ENCODE measurements at places on chromosomes 16 and 17.
A peak's percentile ranks its signal among the peaks of the same experiment; 100 is the strongest.

DNA sequence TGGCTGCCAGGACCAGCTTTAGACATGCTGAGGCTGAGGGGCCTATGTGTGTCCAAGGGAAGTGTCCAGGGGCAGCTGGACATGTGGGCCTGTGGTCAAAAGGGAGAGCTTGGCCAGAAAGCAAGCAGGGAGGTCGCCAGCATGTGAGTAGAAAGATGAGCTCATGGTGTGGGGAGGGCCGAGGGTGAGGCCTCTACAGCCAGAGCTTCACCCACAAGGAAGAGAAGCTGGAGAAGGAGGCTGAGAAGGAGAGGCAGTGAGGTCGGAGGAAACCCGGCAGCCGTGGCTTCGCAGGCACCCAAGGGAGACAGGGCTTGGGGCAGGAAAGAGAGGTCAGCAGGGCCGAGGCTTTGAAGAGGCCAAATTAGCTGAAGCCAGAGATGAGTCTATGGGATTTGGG lies 4.0 kb upstream of the HSD11B2 start:
- no peak for DNase-seq

GRCh38 chr17:27778183-27778582 lies 22.1 kb downstream of the NOS2 start:
- no peak for DNase-seq

- no peak for DNase-seq
These were observed 25.4 kb upstream of the HELZ start for GRCh38 chr17:67270416-67270815.

DNA sequence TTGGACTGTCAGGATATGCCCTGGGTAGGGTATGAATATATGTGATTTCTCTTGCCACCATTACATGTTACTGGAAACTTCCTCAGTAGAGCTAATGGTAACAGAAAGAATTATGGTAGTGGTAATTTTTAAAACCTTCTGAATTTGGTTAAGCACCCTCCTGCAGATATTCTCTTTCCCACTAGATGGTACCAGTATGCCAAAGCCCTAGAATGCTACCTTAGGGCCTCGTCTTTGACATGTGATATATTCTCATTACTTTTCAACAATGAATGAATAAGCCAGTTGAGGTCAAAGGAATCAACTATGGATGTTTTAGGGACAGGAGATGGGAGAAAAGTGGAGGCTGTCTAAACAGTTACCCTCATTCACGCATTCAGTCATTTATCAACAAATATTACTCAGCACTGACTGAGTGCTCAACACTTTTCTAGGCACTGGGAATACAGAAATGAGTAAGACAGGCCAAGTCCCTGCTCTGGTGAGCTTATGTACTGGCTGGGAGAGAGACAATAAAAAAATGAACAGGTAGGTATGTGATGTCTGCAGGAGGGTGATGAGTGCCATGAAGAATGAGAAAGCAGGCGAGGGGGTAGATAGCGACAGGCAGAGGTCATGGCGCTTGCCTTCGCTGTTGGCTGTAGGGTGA lies 14.7 kb downstream of the CDH13 start:
- DNase-seq: no peak

- no peak for DNase-seq
These were observed 11.6 kb downstream of the ZFPM1 start for GRCh38 chr16:88464447-88465318.

DNA sequence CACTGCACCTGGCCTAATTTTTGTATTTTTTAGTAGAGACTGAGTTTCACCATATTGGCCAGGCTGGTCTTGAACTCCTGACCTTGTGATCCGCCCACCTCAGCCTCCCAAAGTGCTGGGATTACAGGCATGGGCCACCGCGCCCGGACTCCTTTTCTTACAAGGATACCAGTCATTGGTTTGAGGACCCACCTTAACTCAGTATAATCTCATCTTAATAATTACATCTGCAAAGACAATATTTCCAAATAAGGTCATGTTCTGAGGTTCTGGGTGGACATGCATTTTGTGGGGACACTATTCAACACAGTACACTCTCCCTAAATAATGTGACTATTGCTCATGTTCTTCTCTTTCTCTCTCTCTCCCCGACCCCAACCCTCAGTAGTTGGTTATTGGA lies 63.7 kb downstream of the ERCC4 start:
- no peak for DNase-seq

- DNase-seq: no peak
These were observed 4.9 kb upstream of the CBX4 start for GRCh38 chr17:79843816-79844800.

- DNase-seq: no peak
These were observed 62.4 kb downstream of the STX8 start for GRCh38 chr17:9513266-9513665.

- DNase-seq: no peak
These were observed 28.2 kb downstream of the LAT start for GRCh38 chr16:29012913-29013553.

GRCh38 chr16:66774981-66775380 lies 23.6 kb upstream of the DYNC1LI2 start:
- no peak for DNase-seq

GRCh38 chr16:72566174-72566573 lies 394.2 kb upstream of the PMFBP1 start:
- no peak for DNase-seq

DNA sequence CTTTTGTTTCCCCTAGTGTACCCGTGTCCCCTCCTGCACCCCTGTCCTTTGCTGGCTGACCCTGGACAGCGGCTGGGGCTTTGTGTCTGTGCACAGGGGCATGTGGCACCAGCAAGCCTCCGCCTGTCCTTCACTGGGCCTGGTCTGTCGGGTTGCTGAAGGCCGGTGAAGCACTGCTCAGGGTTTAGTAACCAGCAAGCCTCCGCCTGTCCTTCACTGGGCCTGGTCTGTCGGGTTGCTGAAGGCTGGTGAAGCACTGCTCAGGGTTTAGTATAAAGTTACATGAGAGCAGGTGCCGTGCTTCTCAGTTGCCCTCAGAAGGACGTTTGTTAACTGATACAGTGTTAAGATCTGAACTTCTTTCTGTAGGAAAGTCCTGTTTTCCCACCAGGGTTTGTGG lies 33.8 kb downstream of the DEF8 start:
- no peak for DNase-seq

GRCh38 chr17:27545562-27546229 lies 85.3 kb upstream of the LGALS9 start:
- DNase-seq: no peak

DNA sequence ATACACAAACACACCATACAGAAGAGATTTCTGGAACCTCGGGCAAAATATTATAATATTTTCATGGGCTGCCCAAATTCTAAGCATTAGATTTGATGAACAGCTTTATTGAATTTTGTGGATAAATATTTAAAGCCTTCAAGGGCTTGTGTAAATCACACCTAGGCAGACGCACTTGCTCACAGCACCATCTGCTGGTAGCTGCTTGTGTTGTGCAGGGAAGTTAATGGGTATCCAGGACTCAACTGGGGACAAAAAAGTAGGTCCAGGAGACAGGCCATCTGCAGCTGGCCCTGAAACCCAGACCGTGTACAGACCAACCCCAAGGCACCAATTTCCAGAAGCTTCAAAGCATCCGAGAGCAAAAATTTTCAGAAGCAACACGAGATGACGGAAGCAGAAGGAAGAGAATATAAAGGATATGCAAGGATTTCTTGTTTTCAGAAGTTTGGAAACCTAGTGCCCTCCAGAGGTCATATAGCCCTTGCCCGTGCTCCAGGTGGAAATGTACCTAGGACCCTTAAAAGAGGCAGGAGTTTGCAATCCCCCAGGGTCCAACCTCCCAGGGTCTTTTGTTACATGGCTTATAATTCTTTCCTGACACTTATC lies 140.0 kb downstream of the CHD9NB start:
- DNase-seq: no peak

- DNase-seq: no peak
These were observed 6.0 kb downstream of the HAGHL start for GRCh38 chr16:732936-733335.

DNA sequence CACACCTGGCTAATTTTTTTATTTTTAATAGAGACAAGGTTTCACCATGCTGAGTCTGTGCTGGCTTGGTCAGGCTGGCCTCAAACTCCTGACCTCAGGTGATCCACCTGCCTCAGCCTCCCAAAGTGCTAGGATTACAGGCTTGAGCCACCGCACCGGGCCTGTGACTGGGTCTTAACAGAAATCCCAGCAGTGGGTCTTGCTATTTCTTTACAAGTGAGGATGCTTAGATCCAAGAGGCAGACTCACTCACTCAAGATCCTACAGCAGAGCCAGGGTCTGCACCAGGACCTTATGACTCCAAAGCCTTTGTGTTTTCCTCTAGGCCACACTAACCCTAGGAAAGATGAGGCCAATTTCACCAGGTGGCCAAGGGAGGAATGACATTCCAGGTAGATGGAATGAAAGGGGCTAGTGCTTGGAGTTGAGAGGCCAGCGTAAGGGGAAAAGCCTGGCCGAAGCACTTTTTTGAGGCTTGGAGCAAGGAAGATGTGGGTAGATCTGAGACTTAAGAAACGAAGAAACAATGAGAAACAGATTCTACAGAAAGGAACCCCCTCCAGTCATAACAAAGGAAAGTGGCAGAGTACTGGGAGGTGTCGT lies 5.7 kb upstream of the STAT5A start:
- peak; percentile 34 for DNase-seq

DNA sequence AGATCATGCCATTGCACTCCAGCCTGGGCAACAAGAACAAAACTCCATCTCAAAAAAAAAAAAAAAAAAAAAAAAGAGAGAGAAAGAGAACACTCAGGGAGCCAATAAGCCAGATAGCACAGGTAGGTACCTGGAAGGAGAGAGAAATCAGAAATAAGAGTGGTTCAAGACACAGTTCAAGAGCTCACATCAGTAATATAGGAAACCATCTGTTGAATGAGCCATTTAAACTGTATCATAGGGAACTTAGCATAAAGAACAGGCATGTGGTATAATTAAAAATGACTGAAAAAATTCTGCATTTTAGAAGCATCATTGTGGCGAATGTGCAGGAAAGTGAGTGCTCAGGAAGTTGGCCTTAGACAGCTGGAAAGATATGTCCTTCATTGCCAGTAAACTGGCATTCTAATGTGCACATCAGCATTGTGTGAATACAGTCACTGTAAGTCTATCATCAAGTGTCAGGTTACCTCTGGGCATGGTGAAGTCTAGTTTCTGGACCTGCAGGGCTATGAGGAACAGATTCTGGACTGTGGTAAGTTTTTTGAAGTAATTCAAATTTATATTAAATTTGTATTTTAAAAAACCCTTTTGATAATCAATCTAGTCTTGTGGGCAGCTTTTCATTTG lies 20.4 kb downstream of the KRT12 start:
- DNase-seq: no peak

DNA sequence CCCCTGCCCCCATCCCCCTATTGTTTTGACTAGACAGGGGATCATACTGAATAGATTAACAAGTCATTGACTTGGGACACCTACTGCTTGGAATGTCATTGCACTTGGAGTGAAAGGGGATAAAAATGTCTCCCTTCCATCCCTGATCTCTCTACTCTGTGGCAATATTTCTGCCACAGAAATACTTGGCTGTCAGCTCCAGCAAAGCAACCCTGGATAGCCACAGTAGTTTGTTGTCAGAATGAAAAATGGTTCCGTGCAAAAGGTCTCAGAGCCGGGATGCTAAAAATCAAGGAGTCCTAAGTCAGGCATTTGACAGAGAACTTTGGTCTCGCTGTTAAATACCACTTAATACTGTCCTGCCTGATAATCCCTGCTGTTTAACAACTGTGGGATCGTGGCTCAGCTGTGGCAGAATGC lies 722.0 kb upstream of the SOX9 start:
- DNase-seq: no peak

GRCh38 chr17:70298929-70299531 lies 129.7 kb downstream of the KCNJ2 start:
- DNase-seq: no peak

GRCh38 chr16:69111876-69112230 lies 6.4 kb downstream of the HAS3 start:
- DNase-seq: no peak

DNA sequence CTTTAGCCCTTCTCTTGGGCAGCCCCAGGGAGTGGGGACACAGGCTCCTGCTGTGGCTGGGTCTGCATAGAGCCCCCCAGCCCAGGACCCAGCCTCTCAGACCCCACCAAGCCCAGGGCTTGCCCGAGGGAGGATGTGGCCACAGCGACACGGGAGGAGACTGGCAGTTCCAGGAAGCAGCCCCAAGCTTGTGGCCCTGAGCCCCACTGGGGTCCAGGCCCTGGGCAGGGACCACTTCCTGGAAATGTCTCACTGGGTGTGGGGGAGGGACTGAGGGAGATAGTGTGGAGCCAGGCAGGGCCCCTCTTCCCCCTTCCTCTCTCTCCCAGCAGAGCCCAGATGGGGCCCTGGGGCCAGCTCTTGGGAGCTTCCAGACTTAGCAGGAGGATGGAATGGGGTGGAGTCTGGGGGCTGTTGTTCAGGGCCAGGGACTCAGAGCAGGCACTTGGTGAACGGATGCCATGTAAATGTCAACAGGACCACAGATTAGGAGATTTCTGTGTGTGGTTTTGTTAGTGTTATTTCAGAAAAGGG lies 35.3 kb downstream of the ADGRG5 start:
- DNase-seq: no peak

DNA sequence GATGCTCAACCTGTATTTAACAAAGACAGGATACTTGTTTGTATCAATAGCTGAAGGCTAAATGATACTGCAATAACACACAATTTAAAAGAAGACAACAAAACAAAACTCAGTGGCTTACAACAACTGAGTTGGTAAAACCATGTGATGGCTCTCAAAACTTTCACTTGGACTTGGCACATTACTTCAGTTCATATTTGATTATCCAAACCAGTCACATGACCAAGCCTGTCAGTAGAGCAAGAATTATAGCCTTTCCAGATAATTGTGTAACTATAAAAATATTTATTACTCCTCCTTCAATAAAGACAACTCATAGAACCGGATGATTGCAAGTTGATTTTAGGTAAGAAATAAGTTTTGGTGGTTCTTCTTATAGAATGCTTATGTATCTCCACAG lies 56.8 kb downstream of the NQO1 start:
- no peak for DNase-seq

DNA sequence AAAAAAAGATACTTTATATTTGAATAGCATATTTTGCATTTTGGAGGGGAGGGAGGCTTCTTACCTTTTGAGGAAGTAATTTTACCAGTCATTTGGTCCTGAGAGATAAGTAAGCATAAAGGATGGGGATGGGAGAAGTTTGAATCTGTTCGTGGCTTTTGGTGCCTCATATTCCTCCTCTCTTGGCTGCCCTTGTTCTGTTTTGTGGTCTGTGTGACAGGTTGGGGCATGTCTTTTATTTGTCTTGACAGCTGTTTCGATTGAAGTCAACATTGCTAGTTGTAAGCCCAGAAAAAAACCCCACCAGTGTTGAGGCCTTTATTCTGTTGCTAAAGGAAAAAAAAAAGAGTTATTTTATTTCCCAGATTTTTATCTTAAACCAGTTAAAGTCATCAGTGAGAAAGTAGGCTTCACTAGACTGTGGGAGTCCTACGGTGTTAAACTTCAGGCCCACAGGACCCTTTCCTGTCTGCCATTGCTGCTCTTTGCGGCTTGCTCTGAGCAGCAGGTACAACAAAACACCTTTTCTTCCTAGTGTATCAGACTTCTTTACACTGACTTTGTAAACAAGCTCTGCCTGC lies 11.4 kb downstream of the SLC7A6 start:
- peak; percentile 76 for DNase-seq

GRCh38 chr16:28110479-28110878 lies 47.0 kb upstream of the GSG1L start:
- no peak for DNase-seq

- DNase-seq: peak; percentile 66
These were observed 1.3 kb downstream of the RBBP6 start for GRCh38 chr16:24540602-24541210.

- DNase-seq: no peak
These were observed 8.2 kb downstream of the FAM20A start for GRCh38 chr17:68592682-68593641.

GRCh38 chr16:79595231-79595641 lies 5.3 kb downstream of the MAF start:
- no peak for DNase-seq

- DNase-seq: no peak
These were observed 206.1 kb downstream of the KCNJ2 start for GRCh38 chr17:70375406-70375805.
